ENCODE measurements at places on chromosomes 7 and 10. TPM values are rescaled to one million over a fixed set of nuclear protein-coding genes. Genes with fewer than 3 reads are reported as not detected.

DNA sequence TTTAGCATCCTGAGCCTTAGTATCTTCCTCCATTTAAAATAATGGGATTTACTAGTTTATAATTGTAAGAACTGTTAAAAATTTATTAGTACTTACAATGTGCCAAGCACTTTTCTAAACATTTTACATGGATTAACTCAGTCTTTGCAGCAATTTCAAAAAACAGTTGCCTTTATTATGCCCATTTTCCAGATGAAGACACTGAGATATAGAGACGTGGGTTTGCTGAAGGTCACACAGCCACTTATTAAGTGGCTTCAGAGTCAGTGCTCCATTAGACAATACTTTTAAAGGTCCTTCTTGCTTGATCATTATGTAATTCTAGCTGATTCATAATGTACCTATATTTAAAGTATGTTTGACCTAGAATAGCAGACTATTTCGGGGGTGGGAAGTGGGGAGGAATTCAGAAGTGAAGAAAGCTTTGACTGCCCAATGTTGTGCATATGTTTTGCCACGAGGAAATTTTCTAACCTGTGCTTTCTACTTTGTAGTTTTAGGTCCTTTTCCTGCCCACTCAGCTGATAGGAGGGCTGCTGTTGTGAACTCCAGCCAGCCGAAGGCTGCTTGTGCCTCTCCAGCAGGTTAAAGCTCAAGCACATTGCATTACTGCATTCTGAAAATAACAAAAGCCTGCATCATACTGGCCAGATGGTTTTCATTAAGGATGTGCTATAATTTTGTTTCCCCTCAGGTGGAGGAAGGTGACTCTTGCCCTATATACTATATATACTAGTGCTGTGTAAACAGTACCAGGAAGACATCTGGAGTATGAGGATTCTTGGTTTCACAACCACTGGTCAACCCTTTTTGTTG, 4.3 kb downstream of the PLEKHA8 start:
- peak; percentile 38 for DNase-seq

CYP2C9 gene
- not detected for total RNA-seq

DNA sequence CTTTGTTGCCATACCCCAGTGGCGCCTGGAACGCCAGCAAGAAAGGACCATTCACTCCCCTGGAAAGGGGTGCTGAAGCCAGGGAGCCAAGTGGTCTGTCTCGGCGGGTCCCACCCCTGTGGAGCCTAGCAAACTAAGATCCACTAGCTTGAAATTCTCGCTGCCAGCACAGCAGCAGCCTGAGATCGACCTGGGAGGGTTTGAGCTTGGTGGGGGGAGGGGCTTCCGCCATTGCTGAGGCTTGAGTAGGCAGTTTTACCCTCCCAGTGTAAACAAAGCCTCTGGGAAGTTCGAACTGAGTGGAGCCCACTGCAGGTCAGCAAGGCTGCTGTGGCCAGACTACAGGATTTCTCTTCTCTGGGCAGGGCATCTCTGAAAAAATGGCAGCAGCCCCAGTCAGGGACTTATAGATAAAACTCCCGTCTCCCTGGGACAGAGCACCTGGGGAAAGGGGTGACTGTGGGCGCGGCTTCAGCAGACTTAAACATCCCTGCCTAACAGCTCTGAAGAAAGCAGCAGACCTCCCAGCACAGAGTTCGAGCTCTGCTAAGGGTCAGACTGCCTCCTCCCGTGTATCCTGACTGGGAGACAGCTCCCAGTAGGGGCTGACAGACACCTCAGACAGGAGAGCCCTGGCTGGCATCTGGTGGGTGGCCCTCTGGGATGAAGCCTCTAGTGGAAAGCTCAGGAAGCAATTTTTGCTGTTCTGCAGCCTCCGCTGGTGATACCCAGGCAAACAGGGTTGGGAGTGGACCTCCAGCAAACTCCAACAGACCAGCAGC, 281.1 kb upstream of the SP4 start:
- no peak for DNase-seq

- no peak for DNase-seq
These were observed 45.3 kb downstream of the STARD3NL start for GRCh38 chr7:38223306-38223705.

DNA sequence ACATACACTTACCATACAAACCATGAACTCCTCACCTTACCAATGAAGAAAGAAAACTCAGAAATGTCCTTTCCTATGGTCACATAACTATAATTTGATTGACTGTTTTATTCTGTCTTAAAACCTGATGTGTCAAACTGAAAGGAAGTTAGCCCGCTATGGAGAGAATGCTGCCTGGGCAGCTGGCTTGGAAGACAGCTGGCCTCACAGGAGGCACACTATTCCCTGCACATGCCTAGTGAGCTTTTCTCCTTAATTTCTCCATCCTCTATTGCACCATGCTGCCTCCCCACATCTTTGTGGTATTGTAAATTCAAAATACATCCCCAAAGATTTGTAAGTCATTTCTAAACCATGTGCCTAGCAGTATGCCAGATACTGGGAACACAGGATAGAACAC, 163.3 kb downstream of the STK31 start:
- DNase-seq, result no peak

GRCh38 chr10:86600296-86600695, 54.1 kb upstream of the OPN4 start:
- DNase-seq, result no peak

- no peak for DNase-seq
These were observed 380.6 kb downstream of the PHTF2 start for GRCh38 chr7:78179211-78179610.

- no peak for DNase-seq
These were observed 441.9 kb upstream of the LRRTM3 start for GRCh38 chr10:66483966-66484365.

GRCh38 chr7:28180364-28181147, at the start of gene JAZF1:
Gene JAZF1 (minus strand): TSS chr7:28180795.
- DNase-seq, result no peak

DNA sequence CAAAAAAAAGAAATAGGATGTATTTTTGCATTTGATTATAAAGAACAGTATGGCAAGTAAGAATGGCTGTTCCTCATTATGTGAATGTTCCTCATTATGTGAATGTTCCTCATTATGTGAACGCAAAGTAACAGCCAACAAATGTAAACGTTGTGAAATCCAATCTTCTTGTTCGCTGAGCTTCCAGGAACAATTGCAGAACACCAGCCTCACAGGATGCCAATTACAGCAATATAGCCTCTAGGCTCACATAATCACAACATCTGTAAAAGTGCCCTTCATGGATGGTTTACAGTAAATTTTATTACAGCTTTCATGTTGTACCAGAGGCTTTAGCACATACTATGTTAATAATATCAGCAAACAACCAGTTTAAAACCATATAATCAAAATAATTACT, 71.6 kb downstream of the THSD7A start:
- no peak for DNase-seq

GRM8 gene
- 2.2 TPM for total RNA-seq

DNA sequence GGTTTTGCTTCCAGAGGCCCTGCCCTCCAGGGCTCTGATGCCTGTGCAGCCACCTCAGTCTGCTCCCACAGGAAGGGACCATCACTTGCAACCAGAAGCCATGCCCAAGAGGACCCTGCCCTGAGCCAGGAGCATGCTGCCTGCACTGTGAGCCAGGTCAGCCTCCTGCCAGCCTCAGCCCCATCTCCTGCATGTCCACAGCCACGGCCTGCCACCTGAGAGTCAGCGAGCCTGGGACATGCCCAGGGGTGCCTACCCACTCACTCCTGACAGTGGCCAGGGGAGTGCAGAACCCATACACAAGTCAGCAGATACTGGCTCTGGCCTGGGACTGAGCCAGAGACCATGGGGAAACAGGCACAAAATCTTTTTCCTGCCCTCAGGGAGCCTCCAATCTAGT, 6.6 kb upstream of the KCP start:
- no peak for DNase-seq

DNA sequence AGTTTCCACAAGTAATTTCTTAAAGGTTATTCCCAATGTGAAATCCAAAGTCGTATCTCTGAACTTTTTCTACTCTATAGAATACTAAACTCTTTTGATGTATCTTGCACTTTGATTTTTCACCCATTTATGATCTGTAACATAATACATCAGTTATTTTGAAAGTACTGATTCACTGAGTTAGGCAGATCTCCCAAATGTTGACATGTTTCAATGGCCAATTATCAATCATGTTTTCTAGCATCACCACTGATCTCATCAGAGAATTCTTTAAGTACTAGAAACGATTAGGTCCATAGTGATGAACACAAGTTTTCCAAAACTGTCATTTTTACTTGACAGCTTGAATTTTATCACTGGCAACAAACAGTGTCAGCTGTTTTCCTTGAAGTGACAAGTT, 119.0 kb downstream of the ATE1 start:
- DNase-seq, result no peak

OR2A7 gene
- total RNA-seq, result 0.64 TPM

DNA sequence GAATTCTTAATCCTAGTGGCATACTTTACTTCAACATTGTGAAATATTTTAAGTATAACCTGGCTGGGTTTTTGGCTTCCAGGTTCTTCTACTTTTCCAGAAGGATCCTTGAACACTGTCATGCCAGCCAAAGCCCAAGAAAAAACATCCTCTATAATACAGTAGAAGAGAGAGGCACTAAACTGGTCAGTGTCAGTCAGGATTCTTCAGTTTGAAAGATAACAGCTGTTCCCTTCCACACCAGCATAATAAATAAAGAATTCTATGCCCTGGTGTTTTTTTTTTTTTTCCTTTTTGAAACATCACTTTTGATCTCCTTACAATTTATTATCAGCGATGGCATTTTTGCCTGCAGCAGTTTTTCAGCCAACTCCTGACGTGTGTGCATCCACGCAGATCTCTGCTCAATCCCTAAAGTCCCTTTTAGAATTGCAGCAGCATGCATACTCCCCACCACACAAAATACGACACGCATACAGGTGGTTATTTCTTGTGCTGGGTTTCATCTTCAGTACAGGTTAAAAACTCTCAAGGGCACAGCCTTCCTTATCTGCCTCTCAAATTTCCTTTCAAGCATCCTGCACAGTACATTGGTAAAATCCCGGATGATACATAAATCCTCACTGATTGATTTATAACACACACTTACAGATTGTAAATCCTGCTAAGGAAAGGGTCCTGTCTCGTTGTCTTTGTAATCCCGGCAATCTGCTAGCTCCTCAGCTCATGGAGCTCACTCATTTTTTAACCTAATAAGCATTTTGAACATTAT, 100.2 kb downstream of the TPK1 start:
- no peak for DNase-seq

- peak; percentile 85 for DNase-seq
These were observed 11.4 kb upstream of the TMEM26 start for GRCh38 chr10:61464461-61465170.

ALKBH4 gene
- total RNA-seq, result 12.4 TPM

DNA sequence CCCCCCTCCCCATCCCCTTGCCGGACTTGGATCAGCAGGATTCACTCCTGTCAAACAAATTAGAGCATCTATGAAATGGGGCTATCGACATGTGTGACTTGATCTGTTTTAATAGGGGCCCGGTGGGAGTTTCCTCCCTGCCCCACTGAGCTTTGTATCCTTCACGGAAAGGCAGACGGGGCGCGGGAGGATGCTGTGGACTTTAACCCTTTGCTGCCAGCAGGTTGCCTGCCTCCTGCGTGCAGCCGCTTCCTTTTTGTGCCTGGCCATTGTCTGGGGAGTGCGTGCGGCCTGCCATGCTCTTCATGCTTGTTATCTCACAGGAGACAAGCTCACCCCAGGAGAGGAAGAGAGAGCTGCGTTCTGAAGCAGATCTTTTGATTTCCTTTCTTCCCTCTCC, 512.8 kb upstream of the GALNT17 start:
- no peak for DNase-seq

Measured in astrocyte (in vitro differentiated cells and primary cell).